ENCODE measurements at places on chromosomes 6 and 20. TPM values are rescaled to one million over a fixed set of nuclear protein-coding genes. Genes with fewer than 3 reads are reported as not detected.

The IL17A gene
- not detected for polyA plus RNA-seq

The SF3B5 gene
- polyA plus RNA-seq = 137 TPM

The BPIFA1 gene
- polyA plus RNA-seq = not detected

The TRMT11 gene
- polyA plus RNA-seq = 30.5 TPM

The F13A1 gene
- polyA plus RNA-seq = 18.5 TPM

The CCM2L gene
- 8.1 TPM for polyA plus RNA-seq

The CST9L gene
- not detected for polyA plus RNA-seq

The HIVEP1 gene
- polyA plus RNA-seq = 22.4 TPM

DNA sequence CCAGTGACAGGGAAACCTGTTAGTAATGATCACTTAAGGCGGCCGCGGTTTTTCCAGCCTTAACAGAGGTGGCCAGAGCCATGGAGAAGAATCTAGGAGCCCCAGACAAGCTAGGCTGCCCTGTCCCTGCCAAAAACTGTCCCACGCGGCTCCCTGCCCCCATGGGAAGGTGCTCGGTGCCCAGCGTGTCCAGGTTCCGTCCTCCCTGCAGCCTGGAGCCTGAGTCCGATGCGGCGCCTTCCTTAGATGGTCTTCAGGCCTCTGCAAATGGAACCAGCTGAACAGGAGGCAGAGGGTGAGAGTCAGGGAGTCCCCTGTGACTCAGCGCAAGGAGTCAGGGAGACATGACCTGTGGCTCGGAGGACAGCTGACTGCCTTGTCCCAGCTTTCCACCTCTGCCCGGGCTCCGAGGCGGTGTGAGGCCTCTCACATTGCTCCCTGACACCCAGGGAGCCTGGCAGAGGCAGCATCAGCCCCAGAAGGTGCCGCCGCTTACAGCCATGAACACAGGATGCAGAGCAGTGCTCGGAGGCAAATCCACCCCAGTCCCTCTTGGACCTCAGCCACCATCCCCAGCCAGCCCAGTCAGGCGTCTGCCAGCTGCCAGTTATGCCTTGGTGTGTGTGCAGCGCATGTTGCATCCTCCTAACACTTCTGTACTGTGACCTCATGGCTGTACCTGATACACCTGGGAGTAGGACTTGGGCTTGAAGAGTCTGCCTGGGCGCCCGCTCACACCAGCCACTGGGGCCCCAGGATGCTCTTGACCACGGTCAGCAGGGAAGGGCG is 377.7 kb downstream of the CDH4 start:
- DNase-seq = no peak

DNA sequence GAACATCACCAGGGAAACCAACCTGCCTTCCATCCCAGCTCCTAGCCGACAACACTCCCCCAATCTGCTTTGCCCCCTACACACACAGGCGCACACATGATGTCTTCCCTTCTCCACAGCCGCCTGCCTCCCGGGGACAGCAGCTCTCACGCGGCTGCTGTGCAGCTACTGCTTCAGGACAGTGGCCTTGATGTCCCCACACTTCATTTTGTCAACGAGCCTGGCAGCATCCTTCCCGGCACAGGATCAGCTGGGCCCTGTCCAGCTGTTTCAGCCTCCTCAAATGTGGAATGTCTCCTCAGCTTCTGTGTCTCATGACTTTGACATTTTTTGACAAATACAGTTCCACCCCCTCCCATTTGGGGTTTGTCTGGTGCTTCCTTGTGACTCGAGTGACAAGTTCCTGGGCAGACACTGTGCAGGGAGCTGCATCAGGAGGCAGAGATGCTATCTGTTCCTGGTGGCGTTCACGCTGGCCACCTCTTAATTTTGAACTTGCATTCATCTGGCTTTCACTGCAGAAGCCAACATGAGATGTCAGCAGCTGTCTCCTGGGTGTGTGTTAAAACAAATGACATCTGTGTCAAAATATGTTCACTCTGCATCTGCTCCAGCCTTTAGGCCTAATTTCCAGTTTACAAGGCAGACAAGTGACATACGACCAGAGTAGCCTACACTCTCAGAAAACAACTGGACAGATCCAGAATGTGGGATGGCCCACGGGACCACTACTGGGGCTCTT is 57.2 kb downstream of the GINS1 start:
- DNase-seq = no peak

DNA sequence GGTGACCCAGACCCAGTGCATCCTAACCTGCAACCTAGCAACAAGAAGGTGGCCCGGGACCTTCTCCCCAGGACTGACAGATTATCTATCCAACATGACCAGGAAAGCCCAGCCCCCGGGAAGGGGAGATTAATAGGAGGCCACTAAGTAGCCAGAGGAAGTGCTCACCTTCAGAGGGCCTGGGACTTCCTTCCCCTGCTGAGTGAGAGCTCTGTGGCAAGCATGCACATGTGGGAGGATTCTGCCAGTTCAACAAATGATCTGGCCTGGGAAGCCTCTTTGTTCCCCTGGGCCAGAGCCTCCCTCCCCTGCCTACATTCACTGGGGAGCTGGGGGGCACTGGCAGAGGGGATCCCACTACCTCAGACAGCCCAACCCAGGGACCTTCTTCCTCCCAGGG is 39.6 kb downstream of the SHLD1 start:
- DNase-seq = no peak

DNA sequence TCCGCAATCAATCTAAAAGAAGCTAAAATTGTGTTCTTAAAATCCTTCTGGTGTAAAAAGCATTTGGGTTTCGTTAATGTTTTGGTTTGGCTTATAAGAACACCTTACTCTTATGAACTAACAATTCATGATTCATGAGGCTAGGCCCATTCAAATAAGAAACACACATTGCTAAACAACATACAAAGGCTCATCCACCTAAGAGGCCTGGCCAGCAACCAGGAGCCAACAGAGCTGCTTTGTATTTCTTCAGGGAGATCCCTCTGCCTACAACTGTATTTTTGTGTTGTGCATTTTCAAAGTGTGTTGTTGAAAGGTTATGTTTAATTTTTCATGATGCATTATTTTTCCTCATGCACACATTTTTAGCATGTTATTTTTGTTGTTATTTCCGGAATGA is 98.6 kb downstream of the PTPRK start:
- DNase-seq = no peak

DNA sequence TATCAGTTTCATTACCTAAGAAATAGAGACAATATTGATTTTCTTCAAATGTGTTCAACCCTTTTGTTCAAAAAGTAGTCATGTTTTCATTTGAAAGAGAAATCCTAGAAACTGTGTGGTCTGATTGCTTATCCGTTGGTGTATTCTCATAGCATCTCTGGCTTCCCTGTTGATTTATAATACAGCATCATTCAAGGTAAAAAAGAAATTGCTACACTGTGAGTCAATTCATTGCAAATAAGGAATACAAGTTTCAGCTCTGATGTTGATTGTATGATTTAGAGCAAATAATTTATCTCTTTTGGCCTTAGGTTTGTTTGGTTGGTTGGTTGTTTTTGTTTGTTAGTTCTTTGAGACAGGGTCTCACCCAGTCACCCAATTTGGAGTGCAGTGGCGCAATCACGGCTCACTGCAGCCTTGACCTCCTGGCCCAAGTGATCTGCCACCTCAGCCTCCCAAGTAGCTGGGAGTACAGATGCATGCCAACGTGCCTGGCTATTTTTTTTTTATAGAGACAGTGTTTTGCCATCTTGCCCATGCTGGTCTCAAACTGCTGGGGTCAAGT is 185.5 kb upstream of the TNFAIP3 start:
- no peak for DNase-seq

DNA sequence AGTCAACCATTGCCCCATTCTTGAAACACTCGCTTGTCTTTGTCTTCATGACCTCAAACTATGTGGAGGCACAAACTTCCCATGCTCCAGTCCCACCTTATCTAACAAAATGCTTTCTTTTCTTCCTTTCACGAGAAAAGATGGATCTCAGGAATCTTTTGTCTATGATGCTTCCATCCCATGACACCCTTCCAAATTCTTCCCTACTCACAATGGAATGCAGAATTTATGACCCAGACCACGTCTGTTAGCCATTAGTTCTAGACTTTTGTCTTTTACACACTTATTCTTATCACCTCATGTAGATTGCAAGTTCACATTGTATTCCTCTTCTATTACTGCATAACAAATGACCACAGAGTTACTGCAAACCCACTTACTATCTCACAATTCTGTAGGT is 24.2 kb upstream of the LAMP5 start:
- DNase-seq = no peak

- DNase-seq = no peak
Measured at GRCh38 chr20:54091120-54091480, 20.7 kb upstream of the BCAS1 start.

DNA sequence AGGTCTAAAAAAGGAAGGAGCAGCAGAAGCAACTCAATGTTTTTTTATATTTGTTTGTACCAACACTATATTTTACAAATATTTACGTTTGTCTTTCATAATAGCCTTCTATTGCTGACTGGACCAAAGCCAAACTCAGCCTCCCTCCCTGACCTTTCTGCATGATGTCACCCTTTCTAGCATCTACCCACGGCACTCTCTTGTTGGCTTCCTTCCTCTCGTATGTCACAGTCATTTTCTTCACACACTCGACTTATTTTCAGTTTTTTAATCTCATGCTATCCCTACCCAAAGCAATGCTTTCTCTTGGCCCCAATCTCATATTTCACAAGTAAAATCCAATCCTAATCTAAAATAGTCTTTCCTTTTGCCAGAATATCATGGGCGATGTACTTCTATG is 16.3 kb upstream of the FAM8A1 start:
- no peak for DNase-seq

- no peak for DNase-seq
Measured at GRCh38 chr6:166604911-166605310, 18.4 kb upstream of the RAMACL start.

DNA sequence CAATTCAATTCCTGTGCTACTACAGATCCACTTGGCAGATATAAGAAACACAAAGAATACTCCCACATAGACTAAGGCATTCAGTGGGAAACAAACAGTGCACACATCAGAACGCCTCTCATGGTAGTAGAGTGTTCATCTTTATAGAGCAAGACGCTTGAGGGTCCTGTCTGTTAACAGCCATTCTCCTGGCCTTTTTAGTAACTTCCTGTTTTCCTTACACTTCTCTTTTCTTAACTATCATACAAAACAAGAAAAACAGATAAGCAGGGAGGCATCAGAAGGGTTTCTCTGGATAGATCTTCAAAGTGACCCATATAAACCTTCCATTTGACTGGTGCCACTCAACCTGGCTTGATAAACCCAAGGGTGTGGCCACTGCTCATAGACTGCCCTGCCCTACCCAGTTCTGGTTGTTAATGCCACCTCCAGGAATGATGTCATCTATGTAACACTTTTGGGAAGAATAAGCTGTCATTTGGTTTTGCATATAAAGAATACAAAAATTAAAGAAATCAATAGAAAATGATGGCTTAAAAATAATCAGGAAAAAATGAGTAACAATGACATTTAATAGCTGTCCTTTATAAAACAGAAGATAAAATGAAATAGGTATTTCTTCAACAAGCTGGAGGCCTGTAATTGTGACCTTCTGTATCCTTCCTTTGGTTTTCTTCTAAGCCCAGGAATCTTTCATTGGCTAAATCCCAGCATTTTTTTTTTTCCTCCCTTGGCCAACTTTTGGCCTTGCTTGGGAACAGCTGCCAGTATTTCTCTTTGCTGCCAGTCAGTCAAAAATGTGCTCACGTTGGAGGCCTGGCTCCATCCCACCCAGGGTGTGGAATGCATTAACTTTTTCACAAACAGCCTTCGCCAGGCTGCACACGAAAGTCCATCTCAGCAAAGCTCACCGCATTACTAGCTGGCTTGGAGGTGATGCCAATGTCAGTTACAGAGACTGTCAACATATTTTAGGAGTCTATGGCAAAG is 103.5 kb downstream of the GJA10 start:
- DNase-seq = no peak

GRCh38 chr20:4366076-4366475 is 350.7 kb upstream of the RNF24 start:
- no peak for DNase-seq

- DNase-seq = no peak
Measured at GRCh38 chr6:25369433-25370177, 90.4 kb downstream of the CARMIL1 start.
